Muscle of leg (tissue), 16 donors: ENCODE measurements at places on chromosomes 3 and 15.

DNA sequence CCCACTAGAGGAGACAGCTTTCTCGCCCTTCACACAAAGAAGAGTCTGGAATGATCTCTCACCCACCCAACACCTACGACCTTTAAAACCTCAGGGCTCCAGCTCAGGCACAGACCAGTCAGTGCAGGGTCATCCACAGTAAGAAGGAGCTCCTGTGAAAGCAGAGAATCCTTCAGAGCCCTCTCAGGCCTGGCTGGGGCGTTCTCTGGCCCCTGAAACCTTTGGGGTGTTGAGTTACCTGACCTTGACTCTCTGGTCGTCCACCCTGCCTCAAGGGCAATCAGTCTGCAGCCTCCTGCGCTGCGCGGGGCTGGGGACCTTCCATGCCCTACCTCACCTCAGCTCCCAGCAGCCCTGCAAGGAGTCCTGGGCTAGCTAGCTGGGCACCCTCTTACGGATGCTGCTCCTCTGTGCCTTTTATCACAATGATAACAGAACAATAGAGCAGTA is 106.2 kb downstream of the ADCY5 start:
- no peak for DNase-seq

- DNase-seq: no peak
These were observed 252.7 kb downstream of the EPHA3 start for GRCh38 chr3:89360156-89360555.

GRCh38 chr3:134054881-134055280 is 25.2 kb upstream of the SLCO2A1 start:
- no peak for DNase-seq

GRCh38 chr3:8739757-8740504 is 6.3 kb downstream of the CAV3 start:
- DNase-seq: no peak

GRCh38 chr3:106403371-106404145 is 534.7 kb upstream of the CBLB start:
- no peak for DNase-seq

DNA sequence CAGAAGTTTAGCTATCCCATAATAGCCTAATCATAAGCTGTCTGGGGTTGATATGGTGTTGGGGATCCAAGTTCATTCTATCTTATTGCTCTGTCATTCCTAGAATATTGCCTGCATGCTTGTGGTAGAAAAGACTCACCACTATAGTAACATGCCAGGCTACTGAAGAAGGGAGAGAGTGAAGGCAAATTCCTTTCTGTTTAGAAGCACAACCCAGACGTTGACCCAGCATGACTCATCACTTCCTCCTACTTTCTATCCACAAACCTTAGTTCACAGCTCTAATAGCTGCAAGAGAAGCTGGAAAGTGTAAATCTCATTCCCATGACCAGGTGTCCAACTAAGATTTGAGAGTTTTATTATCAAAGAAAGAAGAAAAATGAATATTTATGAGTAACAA is 57.8 kb upstream of the NMD3 start:
- DNase-seq: no peak

- DNase-seq: peak; percentile 32
These were observed 31.0 kb upstream of the KLHL25 start for GRCh38 chr15:85825719-85826118.

DNA sequence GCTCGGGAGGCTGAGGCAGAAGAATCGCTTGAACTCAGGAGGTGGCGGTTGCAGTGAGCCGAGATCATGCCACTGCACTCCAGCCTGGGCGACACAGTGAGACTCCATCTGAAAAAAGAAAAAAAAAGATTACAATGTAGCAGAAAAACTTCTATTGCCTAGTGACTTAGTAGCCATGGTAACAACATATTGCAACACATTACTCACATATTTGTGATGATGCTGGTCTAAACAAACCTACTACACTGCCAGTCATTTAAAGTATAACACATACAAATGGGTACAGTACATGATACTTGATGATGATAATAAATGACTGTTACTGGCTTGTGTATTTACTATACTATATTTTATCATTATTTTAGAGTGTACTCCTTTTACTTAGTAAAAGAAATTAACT is 125.6 kb downstream of the PLOD2 start:
- peak; percentile 16 for DNase-seq

DNA sequence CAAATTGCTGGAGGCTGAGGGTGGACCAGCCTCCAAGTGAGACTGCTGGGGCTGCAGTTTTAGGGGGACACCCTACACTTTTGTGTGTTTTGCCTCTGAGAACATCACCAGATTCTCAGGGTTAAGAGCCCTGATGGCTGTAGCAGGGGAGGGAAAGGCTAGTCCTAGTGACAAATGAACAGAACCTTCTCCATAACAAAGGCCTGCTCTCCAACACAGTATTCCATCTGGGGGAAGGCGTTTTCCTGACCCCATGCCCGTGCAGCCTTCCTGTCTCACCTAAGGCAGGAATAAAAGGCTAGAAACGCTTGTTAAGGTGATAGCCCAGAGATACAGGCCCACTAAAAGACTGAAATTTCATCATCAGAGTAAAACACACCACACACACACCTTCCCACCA is 50.2 kb upstream of the NSMCE3 start:
- no peak for DNase-seq

DNA sequence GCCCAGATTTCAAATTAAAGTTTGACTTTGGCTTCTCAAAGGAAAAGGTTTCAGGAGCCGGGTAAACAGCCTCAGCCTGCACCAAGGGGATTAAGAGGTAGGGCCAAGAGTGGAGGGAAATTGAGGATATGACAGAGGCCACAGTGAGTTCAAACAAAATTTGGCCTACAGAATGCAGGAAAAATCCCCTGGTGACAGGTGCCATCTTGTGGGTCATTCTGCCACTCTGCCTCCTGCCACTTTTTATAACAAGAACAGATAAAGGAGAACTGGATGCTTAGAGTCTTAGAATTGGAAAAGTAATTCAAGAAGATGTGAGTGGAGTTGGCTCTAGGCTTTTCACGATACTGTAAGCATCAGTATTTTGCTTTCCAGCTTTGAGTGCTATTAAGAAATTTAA is 253.2 kb downstream of the NR2F2 start:
- no peak for DNase-seq

DNA sequence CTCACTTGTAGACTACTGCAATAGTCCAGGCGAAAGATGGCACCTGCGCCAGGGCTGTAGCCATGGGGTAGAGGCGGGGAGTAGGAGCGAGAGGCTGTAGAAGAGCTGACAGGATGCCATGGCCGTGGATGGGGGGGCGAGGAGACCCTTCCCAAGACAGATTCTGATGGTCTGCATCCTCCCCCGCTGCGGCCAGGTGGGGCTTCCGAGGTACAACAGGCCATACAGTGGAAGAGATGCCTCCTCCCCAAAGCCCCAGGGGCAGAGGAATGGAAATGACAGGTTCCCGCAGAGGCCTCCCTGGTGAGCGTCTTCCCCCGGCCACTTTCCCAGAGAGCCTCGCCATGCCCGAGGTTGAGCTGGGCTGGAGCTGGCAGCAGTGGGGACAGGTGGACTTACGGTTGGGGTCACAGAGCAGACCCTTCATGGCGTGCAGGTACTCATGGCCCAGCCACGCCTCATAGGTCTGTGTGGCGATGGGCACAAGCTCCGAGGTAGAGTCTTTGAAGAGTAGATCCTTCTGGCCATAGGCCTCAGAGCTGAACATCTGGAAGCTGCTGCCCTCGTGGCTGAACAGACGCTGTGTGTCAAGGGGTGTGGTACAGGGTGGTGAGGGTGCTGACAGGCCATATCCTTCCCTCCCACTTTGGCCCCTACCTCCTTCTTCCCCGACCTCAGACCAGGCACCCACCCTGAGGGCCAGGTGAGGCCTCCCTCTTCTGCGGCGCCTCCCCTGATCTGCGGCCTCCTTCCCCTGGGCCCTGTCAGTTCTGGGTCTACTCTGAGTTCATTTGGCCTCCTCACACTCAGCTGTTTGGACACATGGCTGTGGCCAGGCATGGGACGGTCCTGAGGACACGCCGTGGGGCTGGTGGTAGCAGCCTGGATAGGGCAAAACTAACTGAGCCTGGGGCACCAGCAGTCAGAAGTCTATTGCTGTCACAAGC is 13.6 kb downstream of the MELTF start:
- no peak for DNase-seq

- no peak for DNase-seq
These were observed 3.7 kb downstream of the ACAA1 start for GRCh38 chr3:38133209-38133556.

DNA sequence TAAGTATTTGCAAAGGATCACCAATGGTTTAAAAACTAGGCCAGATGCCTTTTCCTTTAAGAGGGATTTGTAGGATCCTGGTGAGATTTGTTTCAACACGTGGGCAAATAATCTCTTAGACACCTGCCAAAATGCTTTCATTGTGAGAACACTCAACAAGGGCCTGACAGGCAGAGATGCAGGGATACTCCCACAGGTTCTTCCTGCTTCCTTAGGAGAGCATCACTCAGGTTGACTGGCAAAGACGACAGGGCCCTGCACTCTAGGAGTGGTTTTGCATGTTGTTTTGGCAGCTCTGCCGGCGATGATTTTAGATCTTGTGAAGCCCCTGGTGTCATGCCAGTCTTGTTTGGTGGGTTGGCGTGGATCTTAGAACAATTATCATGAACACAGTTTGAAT is 184.5 kb downstream of the NR1D2 start:
- DNase-seq: no peak

GRCh38 chr15:52294881-52295420 is 653 bp downstream of the MYO5C start:
- DNase-seq: no peak

DNA sequence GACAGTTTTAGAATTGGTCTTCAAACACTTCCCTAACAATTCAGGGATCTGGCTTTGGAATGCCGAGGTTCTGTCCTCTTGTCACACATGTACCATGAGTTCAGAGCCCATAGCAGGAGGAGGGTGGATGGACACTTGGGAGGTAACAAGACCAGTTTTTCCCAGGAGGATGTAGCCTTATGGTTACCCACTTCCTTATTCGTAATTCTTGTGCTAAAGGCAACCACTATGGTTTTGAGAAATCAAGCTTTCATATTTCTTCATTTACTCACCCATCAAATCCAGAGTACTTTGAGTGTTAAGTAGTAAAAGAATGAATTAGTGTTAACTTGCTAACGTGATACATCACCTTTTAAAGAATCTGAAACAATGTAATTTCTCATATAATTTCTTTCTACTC is 479.6 kb upstream of the ALCAM start:
- no peak for DNase-seq

GRCh38 chr3:42830437-42831320 is 21.4 kb downstream of the ACKR2 start:
- DNase-seq: no peak

GRCh38 chr3:6785726-6786125 is 75.2 kb upstream of the GRM7 start:
- no peak for DNase-seq

GRCh38 chr3:173730391-173730790 is 332.8 kb downstream of the NLGN1 start:
- DNase-seq: no peak

GRCh38 chr15:80932989-80933388 is 56.6 kb downstream of the MESD start:
- DNase-seq: peak; percentile 93

DNA sequence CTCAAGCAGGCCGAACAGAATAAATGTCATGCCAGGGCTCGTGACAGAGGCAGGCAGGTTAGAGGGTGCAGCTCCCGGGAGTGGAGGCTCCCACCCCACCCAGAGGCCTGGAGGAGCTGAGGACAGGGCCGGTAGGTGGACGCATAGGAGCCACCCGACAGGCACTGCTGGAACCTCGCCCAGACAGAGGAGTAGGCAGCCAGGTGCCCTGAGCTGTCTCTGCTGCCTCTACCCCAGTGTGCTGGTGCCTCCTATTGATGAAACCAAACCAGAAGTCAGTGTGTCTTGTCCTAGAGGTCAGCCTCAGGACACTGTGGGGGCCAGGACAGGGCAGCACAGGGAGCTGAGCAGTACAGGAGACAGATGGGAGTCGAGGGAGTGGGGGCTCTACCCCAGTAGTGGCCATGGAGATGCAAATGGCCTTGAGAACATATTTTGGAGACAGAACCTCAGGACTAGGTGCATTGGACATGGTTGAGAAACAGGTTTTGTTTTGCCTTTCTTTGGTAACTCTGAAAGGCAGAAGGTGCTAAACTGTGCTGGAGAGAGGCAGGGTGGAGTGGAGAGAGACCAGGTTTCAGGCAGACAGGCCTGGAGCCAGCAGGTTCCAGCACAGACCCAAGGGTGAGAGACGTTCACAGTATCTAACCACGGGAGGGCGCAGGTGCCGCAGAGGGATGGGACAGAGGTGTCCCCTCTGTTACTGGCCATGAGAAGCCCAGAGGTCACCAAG is 15.4 kb upstream of the KLF15 start:
- DNase-seq: no peak

GRCh38 chr15:89982315-89983055 is 18.6 kb upstream of the ZNF710 start:
- no peak for DNase-seq

GRCh38 chr3:191500892-191501291 is 39.9 kb downstream of the PYDC2 start:
- DNase-seq: no peak

DNA sequence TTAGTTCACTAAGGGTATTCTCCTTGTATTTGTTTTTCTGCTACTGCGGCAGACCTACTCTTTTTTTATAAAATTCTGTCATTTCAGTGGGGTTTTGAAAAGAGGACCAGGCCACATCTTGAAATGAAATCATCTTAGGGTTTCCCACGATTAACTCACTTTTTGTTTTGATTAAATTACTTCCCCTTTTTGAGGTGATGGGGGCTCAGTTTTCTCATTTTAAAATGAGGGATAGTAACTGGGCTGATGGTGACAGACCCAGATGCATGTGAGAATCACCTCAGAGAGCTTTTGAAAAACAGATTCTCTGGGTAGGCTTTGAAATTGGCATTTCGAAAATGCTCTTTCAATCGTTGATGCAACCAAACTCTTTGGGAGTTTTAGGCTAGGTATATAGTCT is 24.2 kb downstream of the UBE2Q2 start:
- no peak for DNase-seq

GRCh38 chr3:30658328-30659052 is 52.1 kb downstream of the TGFBR2 start:
- DNase-seq: peak; percentile 82
